ENCODE measurements at places on chromosomes 11 and 22.

DNA sequence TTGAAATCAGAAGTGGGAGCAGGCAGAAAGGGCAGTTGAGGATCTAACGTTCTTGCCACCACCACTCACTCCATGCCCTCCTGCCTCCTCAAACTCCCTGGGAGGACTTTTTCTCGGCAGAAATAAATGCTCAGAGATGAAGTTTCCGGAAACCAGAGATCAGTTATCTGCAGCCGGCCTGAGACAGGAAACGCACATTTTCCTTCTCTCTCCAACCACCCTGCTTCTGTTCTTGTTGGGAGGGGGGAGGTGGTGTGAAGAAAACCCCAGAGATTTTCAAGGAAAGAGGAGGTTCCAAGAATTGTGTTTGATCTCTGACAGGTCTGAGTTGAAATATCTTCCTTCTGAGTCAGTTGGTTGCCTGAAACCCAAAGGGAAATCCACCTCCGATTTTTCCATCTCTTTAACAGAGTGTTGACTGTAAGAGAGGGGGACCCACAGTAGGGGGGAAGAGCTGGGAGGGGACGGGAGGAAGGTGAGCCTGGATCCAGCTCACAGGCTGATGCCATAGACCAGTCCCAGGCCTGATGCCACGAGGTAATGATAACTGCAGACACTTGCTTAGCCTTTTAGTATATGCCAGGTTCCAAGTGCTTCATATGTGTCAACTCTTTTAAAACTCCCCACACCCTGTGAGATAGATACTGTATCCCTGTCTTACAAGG lies 100.8 kb downstream of the TRAF6 start:
- DNase-seq = no peak

- DNase-seq = no peak
Observed at GRCh38 chr11:13667245-13667644, 1.2 kb upstream of the FAR1 start.

DNA sequence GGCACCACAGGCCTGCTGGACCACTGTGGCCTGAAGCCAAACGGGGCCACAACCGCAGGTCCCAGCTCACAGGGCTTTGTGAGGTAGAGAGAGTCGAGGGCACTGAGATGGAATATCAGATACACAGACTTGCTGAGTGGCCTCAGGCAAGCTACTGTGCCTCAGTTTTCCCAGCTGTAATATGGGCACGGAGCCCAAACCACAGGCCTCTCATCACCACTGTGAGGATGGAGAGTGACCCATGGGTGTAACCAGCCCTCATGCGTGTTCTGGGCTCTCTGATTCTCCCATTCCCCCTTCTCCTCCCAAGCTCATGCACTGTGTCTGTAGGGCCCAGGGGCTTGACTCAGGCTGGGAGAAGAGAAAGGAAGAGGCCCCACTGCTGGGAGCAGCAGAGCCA lies 4.2 kb downstream of the UNC93B1 start:
- no peak for DNase-seq

GRCh38 chr22:36455571-36456463 lies 25.6 kb downstream of the TXN2 start:
- no peak for DNase-seq

DNA sequence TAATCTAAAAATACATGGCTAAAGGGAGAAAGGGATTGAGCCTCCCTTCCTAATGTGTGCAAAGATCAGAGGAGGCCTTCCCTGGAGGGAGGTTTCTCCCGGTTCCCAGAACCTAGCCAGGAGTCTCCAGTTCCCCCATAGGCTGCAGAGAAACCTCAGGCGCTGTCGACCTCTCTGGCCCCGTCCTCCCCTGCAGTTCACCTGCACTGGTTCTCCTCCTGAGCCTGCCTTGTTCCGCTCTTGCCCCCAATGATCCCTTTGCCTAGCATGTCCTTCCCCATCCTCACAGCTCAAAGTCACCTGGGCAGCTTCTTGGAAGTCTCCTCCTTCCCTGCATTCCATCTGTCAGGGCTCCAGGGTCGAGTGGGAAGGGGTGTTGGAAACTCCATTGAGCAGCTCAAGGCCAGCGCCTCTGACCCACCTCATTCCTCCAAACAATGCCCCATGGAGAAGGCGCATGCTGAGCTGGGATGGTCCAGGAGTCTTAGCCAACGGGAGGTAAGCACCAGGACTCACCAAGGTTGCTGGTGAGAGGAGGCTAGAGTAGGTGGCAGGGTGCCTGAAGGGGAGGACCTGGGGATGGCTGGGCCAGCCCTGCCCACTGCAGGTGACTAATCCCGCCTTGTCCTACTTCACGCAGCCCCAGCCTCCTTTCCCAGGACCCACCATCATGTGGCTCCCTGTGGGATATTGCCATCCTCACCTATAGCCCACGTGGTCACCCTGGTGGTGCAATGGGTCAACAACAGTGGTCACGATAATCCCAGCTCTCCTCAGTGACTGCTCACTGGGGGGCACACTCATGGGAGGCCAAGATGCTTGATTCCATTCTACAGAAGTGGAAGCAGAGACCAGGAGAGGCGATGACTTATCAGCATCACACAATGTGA lies 15.4 kb downstream of the RSPH14 start:
- no peak for DNase-seq
